ENCODE measurements at places on chromosomes 7 and 10.

DNA sequence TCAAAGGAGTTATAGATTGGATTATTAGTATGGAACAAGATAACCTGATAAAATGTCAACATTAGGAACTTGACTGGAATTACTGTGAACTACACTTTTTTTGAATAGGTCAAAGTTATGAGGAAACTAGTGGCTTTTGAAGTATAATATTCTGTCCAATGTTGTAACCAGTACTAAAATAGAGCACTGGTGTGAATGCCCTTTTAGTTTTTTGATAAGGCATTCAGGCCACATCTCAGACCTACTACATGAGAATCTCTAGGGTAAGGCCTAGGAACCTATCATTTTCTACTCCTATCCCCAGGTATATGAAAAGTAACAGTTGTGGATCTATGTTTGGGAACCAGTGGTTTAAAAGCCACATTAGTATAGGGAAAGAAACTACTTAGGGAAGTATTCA, 16.4 kb downstream of the KMT2E start:
- no peak for DNase-seq

GRCh38 chr7:29488977-29489376, 74.7 kb upstream of the PRR15 start:
- DNase-seq = no peak

DNA sequence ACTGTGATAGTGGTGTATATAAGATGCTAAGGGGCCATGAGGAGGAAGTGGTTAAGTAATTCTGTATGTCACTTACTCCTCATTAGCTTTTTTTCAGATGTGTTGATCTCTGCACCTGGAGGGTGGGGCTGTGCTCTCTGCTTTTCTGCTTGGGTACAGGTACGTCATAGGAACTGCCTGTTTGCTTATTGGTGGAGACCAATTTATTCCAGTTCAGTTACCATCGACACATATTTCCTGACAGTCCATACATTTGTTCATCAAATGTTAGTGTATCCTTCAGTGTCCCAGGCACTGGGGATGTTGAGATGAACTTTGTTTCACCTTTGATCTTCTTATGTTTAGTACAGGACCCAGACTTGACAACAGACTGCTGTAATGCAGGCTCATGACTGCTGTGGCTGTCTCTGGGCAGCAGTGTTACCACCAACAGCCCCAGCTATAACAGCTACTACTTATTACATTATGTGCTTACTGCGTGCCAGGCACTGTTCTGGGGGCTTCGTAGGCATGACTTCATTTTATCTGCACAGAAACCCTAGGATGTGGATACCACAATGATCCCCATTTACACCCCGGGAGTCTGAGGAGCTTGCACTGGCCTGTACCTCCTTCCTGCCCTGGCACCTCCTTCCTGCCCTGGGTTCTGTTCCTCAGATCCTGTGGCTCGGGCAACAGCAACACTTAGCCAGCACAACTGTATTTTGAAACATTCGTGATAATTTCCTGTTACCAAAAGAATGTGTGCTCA, 87.4 kb downstream of the BUB3 start:
- no peak for DNase-seq

- DNase-seq = peak; percentile 25
Measured at GRCh38 chr10:119313644-119314043, 106.3 kb downstream of the GRK5 start.

DNA sequence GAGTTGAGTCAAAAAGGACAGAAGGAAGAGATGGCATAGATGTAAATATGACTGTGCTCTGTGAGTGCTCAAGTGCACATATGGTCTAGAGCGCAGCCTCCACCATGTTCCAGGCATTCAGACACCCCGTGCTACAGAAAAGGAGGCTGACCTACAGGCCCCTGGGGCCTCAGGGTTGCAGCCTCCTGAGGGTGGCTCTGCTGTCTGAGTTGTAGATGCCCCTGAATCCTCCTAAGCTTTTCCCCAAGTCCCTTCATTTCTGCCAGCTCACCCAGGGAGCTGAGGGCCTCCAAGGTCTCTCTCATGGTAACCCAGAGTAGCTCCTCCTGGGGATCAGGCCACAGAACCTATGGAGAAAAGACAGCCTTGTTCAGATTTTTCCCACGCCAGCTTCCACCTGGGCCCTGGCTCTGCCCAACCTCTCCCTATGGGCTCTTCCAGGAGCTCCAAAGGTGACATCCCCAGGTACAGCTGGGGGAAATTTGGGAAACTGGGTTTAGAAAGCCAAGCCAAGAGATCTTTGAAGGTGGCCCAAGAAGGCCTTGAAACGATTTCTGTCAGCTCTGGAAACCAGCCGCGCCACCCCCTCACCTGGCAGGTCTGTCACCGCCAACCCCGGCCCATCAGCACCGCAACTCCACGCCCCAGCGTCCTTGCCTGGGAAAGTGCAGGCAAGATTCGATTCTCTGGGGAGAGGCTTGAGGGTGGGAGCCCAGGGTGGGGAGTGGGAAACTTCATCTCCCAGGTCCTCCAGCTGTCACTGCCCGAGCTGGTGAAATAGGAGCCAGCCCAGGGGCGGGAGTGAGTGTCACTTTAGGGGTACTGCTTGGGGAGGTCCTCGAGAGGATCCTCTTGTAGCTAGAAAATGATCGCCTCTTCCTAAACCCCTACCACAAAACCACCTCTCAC, 2.4 kb downstream of the ZNF467 start:
- DNase-seq = no peak

DNA sequence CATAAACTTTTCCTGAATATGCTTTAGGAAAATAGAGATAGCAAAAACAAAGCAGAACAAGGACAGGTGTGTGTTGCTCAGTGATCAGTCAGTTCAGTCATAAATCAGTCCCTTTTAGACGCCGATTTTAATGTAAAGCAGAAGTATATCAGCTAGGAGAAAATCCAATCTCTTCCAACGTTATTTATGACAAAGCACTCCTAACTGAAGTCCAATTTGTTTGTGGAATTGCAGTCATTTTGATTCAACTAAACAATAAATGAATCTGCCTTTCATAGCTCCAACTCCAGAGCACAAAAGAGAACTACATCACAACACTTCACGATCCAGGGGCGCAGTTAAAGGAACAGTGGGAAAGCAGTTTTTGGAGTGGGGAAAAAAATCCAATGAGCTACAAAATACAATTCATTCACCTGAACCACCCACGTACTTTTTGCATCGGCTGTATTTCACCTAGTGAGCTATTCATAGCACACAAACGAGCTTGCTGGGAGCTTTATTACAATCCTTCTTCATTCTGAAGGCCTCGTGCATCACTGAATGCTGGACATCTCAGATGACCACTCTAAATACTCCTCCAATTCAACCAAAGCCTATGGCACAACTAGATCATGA, 151.3 kb downstream of the LRRN3 start:
- no peak for DNase-seq

DNA sequence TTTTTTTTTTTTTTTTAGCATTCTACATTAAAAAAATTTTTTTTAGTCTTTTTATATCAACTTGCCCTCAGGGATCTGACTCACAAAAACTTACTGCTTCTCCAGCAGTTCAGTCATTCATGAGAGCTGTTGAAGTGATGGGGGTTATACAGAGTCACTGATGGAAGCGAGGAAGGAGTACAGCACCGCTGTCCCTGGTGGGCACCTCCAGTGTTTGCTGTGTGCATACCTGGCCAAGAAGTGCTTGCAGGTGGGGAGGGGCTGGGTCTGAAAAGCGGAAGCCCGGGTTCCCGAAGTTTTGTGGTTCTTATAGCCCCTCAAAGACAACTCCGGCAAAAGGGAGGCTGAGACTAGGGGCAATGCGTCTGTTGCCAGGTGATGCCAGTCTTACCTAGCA, 46.2 kb downstream of the MINDY4 start:
- DNase-seq = no peak

- no peak for DNase-seq
Measured at GRCh38 chr7:69651101-69651590, 52.9 kb downstream of the AUTS2 start.

GRCh38 chr7:38584443-38585210, 46.5 kb downstream of the AMPH start:
- no peak for DNase-seq

GRCh38 chr10:70879207-70879606, 9.2 kb downstream of the PCBD1 start:
- DNase-seq = no peak

GRCh38 chr7:113805976-113806375, 112.8 kb downstream of the PPP1R3A start:
- no peak for DNase-seq

GRCh38 chr7:112015146-112015545, 191.1 kb downstream of the DOCK4 start:
- no peak for DNase-seq

DNA sequence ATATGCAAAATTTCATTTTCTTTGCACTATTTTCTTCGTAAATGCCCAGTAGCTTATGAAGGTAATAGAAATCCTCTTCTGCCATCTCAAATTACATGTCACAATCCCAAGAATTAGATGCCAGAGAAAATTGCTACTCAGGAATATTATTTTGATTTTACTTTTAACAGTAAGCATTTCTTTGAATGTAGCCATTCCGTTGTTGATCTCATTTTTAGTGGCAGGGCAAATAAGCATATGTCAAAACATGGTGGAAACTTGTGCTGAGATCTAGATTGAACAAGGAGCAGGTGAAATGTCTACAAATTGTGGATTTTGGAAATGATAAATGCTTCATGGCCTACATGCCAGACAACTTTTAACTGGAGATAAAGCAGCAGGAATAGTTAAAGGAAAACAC, 291.8 kb downstream of the SDHAF3 start:
- DNase-seq = no peak

- DNase-seq = no peak
Measured at GRCh38 chr10:63228237-63228636, 95.1 kb downstream of the NRBF2 start.

DNA sequence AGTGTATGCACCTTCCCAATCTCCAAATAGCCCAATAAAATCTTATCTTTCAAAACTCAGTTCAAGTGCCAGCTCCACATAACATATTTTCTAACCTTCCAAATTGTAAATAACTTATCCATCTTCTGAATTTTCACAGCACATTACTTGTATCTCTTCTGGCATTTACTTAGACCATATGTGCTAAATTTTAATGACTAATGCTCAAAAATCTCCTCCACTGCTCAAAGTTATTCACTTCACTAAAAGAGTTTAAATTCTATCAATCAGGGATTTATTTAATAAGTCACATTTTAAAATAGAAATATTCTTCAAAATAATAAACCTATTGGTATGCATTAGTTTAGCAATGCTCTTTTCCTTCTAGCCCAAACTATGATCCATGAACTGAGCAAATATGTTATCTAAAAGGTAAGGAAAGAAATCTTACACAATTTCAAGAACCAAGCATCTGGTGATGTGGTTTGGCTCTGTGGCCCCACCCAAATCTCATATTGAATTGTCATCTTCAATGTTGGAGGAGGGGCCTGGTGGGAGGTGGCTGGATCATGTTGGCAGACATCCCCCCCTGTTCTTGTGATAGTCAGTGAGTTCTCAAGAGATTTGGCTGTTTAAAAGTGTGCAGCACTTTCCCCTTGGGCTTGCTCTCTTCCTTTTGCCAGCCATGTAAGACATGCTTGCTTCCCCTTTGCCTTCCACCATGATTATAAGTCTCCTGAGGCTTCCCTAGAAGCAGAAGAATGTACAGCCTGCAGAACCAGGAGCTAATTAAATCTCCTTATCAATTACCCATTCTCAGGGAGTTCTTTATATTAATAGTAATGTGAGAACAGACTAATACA, 28.1 kb upstream of the GPR22 start:
- DNase-seq = no peak

DNA sequence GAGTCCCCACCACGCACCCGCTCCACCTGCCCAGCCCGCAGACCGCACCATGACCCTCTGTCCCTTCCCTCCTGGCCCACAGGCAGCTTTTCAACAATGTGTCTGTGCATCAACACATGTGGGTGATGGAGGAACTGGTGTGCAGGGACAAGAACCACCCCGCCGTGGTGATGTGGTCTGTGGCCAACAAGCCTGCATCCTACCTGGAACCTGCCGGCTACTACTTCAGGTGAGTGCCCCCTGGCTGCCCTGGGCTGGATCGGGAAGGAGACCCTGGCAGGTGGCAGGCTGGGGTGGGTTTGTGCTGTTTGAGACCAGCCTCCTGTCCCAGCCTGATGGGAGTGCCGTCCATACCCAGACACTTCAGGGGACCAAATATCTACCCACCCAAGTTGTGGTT, 69.6 kb downstream of the ZNF727 start:
- no peak for DNase-seq

DNA sequence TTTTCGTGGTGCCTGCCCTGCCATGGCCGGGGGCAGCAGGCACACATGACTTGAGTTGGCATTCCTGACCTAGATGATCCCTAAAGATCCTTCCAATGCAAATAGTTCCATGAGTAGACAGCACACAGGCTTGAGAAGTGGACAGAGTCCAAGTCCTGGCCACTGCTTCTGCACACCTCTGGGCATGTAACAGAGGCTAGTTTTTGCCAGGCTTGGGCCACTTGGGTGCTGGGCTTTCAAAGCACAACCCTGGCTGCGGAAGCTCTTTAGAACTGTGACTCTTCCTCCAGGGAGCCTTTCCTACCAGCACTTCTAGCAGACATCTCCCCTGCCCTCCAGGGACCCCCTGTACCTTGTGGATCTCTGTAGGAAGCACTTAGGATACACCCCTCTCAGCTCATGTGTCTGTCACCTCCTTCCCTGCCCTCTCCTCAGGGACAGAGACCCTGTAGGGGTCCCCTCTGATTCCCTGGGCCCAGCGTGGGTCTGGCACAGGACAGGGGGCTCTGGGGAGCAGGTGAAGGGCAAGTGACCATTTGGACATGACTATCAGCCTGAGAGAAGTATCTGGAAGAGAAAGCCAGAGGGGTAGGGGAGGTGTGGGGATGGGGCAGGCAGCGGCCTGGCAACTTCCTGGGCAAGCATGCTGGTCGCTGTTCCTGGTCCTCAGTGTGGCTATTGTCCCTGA, 36.2 kb downstream of the ZCCHC24 start:
- DNase-seq = no peak

- no peak for DNase-seq
Measured at GRCh38 chr10:17523917-17524316, 69.5 kb upstream of the ST8SIA6 start.

DNA sequence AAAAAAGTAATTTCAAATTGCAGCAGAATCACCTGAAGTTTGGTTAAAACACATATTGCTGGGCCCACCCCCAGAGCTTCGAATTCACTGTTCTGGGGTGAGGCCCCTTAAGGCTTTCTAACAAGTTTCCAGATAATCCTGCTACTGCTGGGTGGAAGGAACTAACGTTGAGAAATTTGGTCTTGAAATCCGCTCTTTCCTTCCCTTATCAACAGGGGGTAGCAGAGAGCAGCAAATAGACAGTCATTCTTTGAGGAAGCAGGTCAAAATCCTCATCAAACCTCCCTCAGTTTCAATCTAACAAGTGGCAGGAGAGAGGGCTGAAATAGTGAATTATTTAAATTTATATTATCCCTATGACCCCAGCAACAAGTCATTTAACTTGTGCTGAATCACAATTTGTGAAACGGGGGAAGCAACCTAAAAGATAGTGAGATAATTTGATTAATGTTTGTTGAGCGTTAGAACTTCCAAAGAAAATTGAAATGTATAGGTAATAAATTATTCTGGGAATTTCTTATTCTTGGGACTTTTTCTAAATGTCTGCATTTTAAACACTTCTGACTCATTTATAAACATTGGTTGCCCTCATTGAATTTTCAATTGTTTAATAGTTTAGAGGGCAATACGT, 21.7 kb upstream of the MALSU1 start:
- DNase-seq = no peak

GRCh38 chr10:97454330-97455036, 8.5 kb downstream of the ZDHHC16 start:
- DNase-seq = no peak

GRCh38 chr10:100888957-100889356, 23.8 kb upstream of the SLF2 start:
- no peak for DNase-seq
